ENCODE measurements at places on chromosomes 4 and X. TPM values are rescaled to one million over a fixed set of nuclear protein-coding genes. Genes with fewer than 3 reads are reported as not detected.

HSFX4 gene
- not detected for total RNA-seq

FRG2 gene
- not detected for total RNA-seq

SUPT20HL1 gene
- not detected for total RNA-seq

HAND2 gene
- 11.0 TPM for total RNA-seq

SLC7A11 gene
- 18.6 TPM for total RNA-seq
